Activated CD8-positive, alpha-beta memory T cell treated with anti-CD3 and anti-CD28 coated beads for 48 hours (primary cell): ENCODE measurements at places on chromosomes 3 and 15.

- DNase-seq = no peak
Measured at GRCh38 chr3:111165411-111165810, 93.8 kb downstream of the NECTIN3 start.

GRCh38 chr3:155648013-155648591, 96.8 kb downstream of the PLCH1 start:
- DNase-seq = no peak

DNA sequence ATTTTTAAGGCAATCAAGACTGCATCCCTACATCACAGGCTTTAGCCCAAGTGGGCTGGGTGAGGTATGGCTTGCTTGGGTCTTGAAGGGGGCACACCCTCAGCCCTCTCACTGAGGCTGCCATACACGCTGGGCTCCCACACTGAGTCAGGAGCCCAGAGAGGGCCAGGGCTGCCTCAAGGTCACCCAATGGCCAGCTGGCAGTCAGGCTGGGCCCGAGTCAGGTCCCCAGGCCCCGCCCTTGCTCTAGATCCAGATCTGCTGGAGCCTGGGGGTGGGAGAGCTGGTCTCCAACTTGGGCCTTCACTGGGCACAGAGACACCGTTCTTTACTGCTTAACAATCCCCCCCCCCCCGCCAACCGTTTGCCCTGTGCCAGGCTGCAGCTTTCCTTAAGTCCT, 88.1 kb downstream of the IQSEC1 start:
- DNase-seq = no peak

DNA sequence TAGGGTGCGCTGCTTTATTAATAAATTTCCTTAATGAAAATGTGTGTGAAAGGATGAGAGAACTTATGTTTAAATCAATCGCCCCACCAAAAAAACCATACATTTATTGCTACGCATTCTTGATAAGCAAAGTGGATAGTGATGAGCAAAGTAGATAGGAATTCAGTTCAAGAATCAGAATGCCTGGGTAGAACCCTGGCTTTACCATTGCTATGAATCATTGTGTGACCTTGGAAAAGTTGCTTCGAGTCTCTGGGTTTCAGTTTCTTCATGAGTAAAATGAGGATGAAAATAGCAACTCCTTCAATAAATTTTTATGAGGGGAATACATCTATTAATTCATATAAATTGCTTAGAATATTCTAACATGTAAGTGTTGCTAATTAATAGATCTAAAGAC, 2.6 kb upstream of the ALCAM start:
- DNase-seq = no peak

DNA sequence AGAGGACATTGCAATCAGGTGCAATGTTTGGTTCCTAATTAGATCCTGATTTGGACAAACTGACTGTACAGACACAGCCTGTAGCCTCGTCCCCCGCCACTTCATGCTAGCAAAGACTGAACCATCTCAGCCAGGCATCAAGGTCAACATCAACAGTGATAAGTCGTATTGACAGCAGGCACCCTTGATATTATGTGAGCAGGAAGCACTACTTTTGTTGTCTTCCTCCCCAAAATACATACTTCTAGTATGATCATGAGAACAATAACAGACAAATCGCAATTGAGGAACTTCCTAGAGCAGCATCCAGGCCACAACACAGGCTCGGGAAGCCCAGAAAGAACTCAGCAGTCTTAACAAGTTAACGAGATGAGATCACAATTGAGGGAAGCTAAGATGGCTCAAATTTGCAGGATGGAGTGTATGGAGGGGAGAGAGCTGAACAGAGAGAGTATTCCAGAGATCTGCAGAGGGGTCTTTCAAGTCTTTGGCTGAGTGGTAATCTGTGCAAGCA, 20.4 kb downstream of the TGM5 start:
- DNase-seq = no peak

DNA sequence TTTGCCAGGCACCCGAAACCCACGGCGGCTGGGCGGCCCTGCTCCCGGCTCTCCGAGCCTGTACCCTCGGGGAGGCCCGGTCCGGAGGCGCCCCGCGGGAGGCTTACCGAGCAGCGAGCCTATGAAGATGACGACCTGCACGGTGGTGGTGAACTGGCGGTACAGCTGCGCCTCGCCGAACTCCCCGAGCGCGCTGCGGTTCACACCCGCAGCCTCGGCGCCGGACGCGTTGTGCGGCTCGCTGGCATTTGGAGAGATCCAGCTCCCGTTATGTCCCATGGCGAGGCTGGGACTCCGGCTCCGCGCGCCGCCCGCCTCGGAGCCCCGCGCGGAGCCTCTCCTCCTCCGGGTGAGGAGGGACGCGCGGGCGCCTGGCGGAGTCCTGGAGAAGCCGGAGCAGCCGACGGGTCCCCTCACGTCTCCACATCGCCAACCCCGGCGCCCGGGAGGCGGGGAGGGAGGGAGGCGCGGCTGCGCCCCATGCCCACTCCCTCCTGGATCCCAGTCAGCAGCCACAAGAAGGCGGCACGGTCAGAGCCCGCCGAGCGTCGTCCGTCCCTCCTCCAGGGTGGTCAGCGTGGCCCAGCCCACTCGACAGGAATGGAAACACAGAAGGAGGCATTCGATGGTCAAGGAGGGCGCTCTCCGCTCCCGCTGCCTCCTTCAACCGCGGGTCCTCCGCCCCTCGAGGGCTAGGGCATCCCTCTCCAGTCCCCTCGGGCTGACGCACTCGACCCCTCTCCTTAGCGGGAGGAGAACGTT, at the start of gene GPR176:
GPR176 (minus strand) TSS at position 519 of the 762 bp plus-strand sequence; CDS start at position 279, 240 bp downstream.
- DNase-seq = no peak

GRCh38 chr3:15310491-15311370, 21.7 kb downstream of the SH3BP5 start:
- DNase-seq = no peak

DNA sequence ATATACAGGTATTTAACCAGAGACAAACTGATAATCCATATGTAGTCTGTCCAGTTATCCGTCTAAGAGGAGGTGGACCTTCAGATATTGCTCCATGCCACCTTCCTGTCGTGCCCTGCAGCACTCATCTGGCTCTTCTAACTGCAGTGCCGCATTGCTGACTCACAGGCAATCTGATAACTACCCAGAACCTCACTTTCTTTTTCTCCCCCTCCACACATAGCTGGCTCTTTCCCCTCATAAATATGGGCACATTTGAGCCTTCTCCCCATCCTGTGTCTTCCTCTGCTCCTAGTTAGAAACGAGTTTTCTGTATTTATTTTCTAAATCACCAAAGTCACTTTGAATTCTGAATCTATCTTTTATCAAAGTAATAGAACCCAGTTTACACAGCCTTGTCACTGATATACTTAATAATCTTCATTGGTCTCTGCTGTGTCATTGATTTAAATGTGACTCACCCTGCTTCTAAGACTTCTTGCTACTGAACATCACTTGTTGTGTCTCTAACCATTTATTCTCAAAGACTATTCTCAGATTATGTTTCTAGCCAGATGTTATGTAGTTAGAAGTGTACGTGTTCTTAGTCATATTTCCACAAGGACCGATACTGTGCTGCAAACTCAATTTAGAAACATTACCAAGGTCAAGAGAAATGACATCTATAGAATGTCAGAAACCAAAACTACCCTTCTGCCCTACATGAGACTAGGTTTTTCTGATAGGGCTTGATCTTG, 17.4 kb upstream of the KCNMB2 start:
- no peak for DNase-seq

DNA sequence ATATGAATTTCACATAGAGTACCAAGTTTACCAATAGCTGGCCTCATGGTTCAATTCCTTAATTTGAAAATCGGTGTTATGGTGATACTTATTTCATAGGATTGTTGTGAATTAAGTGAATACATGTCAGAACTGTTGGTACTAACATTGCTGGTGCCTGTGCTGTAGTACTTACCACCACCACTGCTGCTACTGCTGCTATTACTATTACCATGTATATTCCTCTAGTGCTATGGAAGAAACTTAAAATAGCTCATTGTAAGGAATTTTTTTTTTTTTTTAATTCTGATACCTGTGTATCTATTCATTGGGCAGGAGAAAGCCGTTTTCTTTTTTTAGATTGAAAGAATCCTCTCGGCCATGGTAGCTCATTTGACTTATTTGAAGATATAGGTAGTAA, 3.6 kb downstream of the FYTTD1 start:
- no peak for DNase-seq

DNA sequence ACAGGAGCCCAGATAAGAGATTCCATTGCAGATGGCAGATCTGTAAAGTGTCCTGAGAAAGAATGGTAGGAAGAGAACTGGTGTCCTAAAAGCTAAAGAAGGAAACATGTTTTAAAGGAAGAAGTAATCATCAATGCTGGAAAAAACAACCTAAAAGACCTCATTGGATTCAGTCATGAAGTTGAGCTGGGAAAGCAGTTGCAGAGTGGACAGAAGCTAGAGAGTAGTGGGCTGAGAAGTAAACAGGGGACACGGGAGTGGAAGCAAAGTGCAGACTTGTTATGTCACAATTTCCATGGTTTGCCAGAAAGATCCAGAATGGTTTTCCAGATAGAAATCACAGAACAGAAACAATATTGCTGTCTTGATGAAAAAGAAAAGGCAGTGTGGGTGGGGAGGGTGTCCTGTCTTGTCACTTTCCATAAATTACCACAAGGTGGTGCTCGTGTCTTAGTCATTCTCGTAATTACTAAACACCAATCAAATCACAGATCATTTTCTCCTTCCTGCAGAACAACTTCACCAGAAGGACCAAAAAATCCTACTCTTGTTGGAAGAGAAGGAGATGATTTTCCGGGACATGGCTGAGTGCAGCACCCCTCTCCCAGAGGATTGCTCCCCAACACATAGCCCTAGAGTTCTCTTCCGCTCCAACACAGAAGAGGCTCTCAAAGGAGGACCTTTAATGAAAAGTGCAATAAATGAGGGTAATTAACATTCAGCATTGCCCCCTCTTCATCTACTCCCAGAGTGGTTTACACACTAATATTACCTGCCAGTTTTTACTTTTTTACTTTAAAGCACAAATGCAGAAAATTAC, 64.5 kb downstream of the KLHL25 start:
- no peak for DNase-seq

GRCh38 chr3:132009241-132009640, 25.6 kb downstream of the CPNE4 start:
- no peak for DNase-seq

DNA sequence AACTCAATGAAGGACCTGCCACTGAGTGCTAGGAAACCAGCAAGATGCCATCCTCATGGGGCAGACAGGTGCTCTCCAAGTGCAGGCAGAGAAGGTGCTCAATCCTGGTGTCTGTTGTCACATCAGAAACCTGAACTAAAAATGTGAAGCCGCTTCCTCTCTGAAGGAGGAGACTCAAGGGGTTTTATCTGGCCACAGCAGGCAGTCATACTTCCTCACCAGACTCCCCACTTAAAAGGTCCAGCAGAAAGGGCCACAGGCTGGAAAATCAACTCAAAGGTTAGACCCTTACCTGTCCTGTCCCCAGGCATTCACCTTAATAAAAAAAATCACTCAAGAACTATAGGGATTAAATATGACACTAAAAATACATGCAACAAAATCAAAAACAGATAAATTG, 4.8 kb downstream of the CCDC12 start:
- DNase-seq = no peak

- no peak for DNase-seq
Measured at GRCh38 chr3:192133271-192133670, 594.1 kb downstream of the FGF12 start.

GRCh38 chr3:122689587-122689986, 8.9 kb downstream of the PARP14 start:
- no peak for DNase-seq

- DNase-seq = no peak
Measured at GRCh38 chr3:187678726-187679268, 8.6 kb upstream of the SST start.

GRCh38 chr15:50685976-50686468, 575 bp downstream of the TRPM7 start:
- peak; percentile 49 for DNase-seq

DNA sequence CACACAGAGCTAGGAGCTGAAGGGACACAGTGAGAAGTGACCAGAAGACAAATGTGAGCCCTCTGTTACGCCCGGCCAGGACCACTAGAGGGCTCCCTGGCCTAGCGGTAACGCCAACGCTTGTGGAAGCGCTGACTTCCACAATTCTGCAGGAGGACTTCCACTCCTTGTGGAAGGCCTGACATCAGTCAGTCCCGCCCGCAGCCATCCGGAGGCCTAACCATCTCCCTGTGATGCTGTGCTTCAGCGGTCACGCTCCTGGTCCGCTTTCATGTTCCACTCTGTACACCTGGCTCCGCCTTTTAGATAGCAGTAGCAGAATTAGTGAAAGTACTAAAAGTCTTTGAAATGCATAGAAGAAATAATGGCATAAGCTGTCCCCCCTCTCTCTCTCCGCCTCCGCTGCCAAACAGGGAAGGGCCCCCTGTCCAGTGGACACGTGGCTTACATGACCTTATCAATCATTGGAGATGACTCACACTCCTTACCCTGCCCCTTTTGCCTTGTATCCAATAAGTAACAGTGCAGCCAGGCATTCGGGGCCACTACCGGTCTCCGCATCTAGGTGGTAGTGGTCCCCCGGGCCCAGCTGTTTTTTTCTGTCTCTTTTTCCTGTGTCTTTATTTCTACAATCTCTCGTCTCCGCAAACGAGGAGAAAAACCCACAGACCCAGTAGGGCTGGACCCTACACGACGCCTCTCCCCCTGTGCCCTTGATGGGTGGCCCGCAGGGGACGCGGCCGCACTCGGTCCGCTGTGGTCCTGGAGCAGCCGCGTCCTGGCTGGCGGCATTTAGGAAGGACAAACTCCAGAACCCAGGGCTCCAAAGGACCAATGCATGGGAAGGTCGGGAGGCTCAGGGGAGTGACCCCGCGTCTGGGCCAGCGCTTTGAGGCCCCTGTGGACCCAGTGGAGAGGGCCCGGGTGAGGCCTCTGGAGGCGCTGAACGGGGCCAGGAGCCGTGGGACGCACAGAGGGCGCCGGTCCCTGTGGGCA, 27.0 kb upstream of the RPL32 start:
- DNase-seq = peak; percentile 35

DNA sequence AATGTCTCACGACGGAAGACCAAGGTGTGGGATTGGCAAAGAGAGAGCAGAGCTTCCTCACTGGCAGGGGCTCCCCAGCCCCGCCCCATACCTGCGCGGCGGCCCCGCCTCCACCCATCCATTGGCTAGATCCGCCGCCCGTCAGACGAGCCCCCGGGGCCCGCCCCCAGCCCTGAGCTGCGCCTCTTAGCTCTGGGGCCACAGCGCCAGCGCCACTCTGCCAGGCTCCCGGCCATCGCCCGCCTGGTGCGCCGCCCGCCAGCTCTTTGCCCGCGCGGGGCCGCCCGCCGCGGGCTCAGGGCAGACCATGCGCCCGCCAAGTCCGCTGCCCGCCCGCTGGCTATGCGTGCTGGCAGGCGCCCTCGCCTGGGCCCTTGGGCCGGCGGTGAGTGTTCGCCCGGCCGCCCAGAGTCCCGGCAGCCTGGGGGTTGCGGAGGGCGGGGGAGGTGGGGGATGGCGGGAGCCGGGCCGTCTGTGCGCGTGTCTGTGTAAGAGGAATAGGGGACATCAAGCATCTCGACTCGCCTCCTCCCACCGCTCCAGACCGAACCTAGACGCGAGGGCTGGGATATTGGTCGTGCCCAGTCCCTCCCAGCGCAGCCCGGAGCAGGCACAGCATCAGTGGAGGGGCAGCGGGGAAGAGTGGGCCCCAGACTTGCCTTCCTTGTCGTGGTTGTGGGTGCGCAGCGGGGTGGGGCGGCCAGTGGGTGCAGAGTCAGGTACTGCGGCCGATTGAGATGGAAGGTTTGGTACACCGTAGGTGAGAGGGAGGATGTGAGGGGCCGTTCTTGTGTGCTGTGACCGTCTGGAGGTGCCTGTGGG, at the start of gene VIPR1:
VIPR1 (plus strand) TSS at position 215 of the 822 bp plus-strand sequence; CDS start at position 308, 93 bp downstream.
- peak; percentile 68 for DNase-seq
